Stimulated activated CD4-positive, alpha-beta T cell treated with anti-CD3 and anti-CD28 coated beads, Interleukin-1b, Interleukin-23, amount 100 ng/mL, for 48 hours (primary cell): ENCODE measurements at places on chromosomes 12 and 14.

DNA sequence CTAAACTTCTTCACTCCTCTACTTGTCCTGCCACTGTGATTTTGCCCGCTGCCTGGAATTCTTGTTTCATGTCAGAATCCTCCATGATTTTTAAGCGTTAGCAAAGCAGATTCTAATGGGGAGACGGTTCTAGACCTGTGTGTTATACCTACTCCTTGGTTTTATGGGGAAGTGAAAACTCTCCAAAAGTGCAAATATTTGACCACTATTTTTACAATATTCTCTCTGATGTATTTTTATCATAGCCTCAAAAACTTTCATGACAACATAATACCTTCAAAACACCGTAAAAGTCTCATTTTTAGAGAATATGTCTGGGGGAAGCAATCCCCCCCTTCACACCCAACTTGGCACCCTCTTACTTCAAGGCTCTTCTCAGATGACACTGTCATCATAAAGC, 12.9 kb upstream of the KRAS start:
- DNase-seq, result no peak

- DNase-seq, result no peak
Measured at GRCh38 chr12:43861840-43862150, 25.9 kb downstream of the TMEM117 start.

- DNase-seq, result no peak
Measured at GRCh38 chr12:9449181-9449580, 158.5 kb downstream of the KLRB1 start.

- DNase-seq, result no peak
Measured at GRCh38 chr12:2027351-2027750, 23.1 kb upstream of the DCP1B start.

DNA sequence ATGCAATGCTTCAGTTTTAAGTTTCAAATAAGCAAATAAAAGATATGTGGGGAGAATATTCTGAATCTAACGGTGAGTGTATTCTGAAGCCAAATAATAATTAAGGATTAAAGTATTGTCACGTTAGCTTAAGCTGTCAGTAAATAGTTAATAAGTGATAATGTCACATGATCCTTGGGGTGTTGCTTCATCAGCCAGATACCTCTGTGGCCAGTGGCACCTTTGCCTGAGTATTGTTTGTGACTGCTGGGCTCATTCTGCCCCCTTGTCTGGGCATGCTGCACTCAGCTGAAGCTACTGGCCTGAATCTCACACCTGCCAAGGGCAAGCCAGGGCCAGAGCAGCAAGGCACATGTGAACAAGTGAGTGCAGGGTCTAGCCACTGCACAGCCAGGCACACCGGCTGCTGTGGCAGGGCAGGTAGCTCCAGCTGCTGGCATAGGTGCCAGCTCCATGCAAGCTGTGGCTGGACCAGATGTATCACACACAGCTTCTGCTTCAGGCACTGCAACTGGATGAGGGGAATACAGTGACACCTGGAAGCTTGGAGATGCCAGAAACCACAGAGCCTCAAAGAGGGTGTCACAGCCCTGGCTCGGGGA, 739.7 kb downstream of the SLC6A15 start:
- DNase-seq, result no peak

- DNase-seq, result no peak
Measured at GRCh38 chr14:83096092-83096491, 1562.4 kb upstream of the SEL1L start.

- no peak for DNase-seq
Measured at GRCh38 chr12:88518863-88519403, 61.3 kb downstream of the KITLG start.

GRCh38 chr12:75784591-75784990, 247.0 kb downstream of the PHLDA1 start:
- DNase-seq, result no peak

- no peak for DNase-seq
Measured at GRCh38 chr14:103317251-103317650, 16.8 kb upstream of the EIF5 start.

GRCh38 chr12:109247831-109248654, 61.0 kb downstream of the FOXN4 start:
- DNase-seq, result no peak

DNA sequence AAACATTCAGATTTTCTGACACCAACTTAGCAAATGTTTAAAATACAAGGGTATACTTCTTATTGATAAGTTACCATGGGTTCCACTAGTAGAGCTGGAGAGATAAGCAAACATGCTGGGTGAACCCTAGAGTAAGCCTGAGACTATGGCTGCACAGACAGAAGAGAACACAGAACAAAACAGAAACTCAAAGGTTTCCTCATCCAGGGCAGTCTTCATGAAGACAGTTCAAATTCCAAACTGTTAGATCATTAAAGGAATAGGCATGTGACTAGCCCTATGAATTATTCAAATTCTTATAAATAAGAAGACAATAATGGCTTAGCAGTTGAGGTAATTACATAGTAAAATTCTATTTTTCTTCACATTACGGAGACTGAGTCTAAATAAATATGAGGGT, 28.1 kb downstream of the BTBD7 start:
- no peak for DNase-seq

DNA sequence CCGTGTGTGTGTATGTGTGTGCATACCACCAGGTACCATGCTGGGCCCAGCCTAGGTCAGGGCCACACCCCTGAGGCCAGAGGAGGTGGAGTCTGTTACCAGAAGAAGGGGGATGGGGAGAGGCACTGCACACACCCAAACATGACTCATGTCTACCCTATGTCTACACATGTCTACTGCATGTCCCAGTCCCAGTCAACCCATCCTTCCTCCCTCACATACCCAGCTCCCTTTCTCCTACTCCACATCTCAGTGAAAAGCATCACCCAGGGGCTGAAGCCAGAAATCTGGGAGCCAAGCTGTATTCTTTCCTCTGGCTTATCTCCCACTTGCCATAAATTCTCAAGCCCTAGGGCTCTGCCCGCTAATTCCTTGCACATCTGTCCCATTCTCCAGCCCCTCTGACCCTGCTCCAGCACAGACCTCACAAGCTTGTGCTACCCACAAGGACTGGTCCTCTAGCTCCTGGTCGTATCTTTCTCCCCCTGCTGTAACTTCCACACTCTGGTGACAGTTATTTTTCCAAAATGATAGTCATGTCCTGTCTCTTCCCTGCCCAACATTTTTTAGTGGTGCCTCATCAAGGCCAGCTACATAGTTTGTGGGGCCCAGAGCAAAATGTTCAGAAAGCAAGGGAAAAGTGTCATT, 18.0 kb upstream of the APPL2 start:
- DNase-seq, result no peak

DNA sequence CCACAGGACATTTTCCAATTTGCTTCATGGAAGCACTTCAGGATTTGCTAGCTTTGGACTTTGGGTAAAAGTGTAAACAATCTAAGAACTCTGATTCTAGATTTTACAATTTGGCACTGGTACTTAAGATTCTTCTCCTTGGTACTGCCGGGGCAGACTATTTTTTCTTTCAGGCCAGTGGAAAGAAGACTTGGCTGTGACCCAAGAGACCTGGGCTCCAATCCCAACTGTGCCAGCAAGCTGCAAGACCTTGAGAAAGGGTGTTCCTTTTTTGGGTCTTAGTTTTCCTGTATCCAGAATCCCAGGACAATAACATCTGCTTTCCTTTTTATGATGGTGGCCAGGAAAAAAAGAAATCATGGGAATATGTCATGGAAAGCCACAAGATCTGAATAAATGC, 148.1 kb upstream of the CRY1 start:
- no peak for DNase-seq

DNA sequence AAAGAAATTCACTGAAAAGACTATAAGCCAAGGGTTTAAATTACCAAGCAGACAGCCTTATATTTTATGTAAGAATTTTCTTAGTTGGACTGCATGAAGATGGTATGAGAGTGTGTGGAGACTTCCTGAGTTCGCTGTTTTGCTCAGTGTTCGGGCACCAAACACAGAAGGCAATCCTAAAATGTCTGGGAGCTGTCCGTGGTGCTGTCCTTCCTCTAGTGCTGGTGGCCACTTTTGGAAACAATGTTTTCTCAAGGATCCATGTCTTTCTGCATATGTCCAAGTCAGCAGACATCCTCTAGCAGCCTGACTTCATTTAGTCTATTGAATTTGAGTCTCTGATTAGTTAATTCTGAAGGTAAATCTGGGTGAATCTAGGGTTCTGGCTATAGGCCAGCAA, 135.8 kb downstream of the SLC8A3 start:
- DNase-seq, result no peak

- DNase-seq, result no peak
Measured at GRCh38 chr14:85241022-85241855, 288.7 kb upstream of the FLRT2 start.
